GM12878 (cell line): ENCODE measurements at places on chromosomes 3 and 15.

DNA sequence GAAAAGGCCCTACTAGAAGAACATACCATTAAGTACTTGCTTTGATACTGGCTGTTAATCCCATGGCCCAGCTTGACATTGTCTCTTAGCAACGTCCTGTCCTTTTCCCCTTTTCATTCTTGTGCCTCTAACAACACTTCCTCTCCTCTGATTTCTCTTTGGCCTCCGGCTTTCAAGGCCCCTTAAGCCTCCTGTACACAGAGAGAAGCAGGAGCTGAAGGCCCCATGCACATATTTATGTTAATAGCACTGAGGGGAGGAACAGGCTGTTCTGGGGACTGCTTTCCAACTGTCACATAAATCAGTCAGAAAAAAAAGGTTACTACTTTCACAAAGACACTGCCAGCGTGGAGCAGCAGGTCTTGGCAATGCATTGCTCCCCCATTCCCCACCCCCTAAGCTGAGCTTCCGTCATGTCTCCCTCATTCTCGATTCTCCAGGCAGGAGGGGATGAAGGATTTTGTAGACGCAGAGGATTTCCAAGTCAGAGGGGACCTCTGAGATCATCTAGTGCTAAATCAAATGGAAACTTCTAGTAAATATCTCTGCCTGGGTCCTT lies 257.4 kb upstream of the ADAMTS9 start:
- no peak for DNase-seq

DNA sequence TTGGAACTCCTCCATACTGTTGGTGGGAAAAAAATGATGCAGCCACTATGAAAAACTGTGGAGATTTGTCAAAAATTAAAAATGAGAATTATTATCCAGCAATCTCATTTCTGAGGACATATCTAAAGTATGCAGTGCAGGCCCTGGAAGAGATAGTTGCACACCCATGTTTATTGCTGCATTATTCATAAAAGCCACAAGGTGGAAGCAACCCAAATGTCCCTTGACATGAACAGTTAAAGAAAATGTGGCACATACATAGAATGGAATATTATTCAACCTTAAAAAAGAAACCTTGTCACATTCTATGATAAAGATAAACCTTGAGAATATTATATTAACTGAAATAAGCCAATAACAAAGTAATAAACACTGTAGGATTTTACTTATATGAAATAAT lies 80.9 kb upstream of the ARHGEF26 start:
- DNase-seq: no peak

DNA sequence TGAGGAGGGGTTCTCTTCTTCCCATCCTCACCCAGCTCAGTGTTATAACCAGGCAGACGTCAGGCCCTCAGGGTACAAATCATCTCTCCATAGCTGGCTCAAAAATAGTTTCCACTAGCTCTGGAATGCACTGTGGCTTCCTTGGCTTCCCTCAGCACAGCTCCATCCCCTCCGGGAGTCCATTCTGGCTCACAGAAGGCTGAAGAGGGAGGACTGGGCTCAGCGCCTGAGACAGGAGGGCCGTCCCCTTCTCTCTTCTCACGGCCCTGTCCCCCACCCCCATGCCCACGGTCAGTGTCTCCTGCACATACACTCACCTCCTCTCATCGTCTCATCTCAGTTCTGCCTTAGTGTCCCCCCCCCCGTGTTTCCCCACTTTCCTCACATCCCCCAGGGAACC lies 50.1 kb downstream of the UMPS start:
- no peak for DNase-seq

- DNase-seq: no peak
Measured at GRCh38 chr15:90915808-90916440, 12.8 kb downstream of the MAN2A2 start.

GRCh38 chr3:56702490-56703315 lies 19.6 kb upstream of the TASOR start:
- no peak for DNase-seq

DNA sequence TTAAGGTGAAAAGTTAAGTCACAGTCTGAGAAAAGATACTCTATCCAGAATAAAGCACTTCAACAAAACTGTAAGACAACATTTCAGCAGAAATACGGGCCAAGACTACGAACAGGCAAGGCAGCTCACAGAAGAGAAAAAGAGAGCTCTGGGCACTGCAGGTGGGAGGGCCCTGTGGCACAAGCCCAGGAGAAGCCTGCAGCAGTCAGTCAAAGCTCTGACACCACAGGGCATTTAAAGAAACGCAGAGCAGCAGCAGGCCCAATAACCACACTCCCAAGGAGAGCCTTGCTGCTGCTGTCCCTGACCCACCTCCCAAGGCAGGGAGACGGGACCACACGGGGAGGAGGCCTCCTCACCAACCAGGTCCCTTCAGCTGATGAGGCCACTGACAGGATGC lies 19.2 kb downstream of the CHSY1 start:
- no peak for DNase-seq

- DNase-seq: no peak
Measured at GRCh38 chr15:46460431-46461094, 825.7 kb downstream of the SQOR start.

GRCh38 chr3:16937326-16937845 lies 52.6 kb downstream of the PLCL2 start:
- DNase-seq: no peak

GRCh38 chr3:184336547-184337398 lies 627 bp upstream of the FAM131A start:
- DNase-seq: no peak

DNA sequence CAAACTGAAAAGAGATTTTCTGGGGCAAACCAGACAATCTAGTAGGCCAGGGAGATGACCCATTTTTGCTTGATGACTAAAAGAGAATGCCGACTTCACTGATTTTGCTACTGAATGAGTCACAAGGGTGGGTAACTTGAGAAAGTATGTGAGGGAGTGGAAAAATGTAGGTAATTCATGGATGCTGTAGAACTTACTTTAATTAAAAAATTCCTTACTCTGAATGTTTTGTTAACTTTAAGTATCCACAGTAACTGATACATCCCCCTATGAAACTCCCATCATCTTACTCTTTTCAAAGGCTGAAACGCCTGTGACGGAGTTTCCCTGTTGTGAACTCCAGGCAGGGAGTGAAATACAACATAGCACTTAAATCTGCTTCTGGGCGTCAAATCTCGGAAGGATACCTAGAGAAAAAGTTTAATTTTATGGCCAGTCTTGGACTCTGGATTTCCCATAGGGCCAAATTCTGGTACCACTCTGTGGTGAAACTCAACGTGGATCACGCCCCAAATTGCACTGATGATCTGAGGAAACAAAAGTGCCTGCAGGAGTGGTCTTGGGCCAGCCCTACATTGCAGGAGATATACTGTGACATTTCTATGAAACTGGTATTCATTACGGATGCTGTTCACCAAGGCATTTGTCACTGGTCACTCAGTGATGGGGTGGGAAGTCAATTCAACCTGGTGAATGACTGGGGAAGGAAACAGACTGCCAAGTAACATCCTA lies 24.0 kb downstream of the GOLIM4 start:
- DNase-seq: no peak

- no peak for DNase-seq
Measured at GRCh38 chr3:128999102-128999501, 2.0 kb upstream of the EFCC1 start.

DNA sequence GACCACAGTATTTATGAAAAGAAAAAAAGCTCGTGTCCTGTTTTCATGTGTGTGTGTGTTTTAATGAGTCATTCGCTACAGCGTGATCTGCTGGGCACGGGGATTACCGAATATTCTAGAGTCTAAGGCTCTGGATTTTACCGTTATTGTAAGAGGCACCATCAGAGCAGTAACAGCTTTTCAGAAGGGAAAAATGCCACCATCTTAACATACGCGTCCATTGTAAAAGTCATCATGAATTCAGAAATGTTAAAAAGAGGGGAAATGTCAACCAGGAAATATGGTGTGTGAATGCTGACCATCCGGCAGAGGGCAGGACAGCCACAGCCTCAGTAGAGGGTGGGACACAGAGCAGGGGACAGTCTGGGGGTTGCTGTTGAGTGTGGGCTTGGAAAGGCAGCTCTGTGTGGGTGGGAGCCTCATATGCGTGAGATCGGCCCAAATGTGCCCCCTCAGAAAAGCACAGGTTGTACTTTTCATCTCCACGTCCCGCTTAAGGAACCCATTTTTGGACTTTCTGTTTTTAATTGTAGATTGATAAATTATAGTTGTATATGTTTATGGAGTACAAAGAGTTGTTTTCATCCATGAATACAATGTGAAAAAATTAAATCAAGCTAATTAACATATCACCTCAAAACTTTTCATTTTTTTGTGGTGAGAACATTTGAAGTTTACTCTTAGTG lies 69.6 kb downstream of the ASB7 start:
- DNase-seq: no peak

DNA sequence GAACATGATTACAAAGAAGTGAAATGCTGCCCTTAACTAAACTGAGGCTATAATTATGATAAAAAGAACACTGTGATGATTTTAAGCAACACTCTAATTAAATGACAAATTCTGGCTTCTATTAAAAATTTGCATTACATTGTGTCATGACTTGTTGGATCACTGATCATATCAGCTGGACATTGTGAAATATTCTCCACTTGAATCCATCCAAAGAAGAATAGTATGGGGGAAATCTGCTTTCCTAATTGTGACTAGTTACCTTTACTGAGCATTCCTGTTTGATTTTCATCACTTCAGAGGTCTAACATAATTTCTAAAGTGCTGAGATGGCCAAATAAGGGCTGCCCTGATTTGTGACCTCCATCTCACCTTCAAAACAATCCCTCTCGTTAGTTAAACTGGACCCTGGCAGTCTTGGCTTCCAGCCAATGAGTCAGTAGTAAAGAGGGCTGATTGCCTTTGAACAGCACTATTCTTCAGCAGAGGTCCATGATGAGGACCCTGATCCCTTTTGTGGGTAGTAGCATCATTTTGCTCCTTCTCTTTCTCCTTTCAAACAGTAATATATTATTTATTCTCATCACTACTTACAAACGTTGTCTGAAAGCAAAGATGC lies 53.5 kb upstream of the LEKR1 start:
- no peak for DNase-seq

DNA sequence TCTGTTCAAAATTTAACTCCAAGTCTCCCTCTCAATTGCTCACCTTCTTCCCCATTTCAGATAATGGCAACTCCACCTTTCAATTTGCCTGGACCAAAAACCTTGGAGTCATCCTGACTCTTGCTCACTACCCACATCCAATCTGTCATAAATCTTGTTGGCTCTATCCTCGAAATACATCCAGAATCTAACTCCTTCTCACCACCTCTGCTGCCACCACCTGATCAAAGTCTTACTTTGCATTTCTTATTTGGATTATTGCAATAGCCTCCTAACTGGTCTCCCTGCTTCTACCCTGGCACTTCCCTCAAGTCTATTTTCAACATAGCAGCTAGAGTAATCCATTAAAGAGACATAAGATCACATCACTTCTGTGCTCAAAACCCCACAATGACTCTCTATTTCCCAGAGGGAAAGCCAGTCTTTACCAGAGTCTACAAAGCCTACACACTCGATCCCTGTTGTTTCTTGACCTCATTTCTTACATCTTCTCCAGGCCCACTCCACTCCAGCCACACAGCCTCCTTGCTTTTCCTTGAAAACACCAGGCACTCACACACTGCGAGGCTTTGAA lies 86.6 kb downstream of the GPR156 start:
- no peak for DNase-seq

DNA sequence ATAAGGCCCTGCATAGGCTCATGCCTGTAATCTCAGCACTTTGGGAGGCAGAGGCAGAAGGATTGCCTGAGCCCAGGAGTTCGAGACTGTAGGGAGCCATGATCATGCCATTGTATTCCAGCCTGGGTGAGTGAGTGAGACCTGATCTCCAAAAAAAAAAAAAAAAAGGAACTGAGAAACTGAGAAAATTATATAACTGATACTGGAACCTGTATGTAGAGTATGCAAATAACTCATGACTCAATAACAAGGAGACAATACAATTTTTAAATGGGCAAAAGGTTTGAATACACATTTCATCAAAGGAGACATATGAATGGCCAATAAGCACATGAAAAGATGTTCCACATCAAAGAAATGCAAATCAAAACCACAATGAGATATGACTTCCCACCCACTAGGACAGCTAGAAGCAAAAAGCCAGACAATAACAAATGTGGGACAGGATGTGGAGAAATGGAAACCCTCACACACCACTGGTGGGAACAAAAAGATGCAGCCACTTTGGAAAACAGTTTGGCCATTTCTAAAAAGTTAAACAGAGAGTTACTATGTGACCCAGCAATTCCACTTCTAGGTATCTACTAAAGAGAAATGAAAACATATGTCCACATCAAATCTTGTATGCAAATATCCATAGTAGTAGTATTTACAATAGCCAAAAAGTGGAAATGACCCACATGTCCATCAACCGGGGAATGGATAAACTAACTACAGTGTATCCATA lies 70.7 kb downstream of the IQSEC1 start:
- peak; percentile 89 for DNase-seq

GRCh38 chr15:26887926-26888666 lies 21.2 kb downstream of the GABRA5 start:
- no peak for DNase-seq

DNA sequence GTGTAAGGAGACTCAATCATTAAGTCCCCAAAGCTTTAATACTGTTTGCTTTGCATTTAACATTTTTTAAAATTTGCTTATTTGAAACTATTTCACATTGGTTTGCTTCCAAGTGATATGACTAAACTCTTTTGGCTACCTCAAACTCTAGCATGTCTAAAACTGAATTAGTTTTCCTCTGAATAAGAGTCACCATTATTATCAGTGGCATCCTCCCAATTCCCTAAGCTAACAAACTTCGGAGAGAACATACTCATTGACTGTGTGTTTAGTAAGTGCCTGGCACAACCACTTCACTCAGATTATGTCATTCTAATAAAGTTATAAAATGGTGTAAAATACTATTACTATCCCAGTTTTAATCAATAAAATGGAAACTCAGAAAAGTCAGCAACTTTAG lies 21.9 kb downstream of the ATOSA start:
- DNase-seq: no peak

DNA sequence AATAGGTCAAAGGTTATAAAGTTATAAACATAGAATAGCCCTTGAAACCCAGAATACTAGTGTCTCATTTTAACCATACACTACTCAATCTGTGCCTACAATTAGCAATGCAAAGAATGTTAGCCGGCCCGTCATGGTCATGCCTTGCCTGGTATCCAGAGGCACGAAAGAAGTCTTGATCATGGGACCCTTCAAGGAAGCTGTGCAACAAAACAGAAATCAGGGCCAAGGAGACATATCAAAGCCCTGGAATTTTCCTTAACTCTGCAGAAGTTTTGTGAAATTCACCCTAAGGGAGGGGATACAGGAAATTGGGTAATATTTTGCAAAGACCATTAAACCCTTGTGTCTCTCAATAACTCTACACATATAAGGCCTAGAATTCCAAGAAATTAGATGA lies 482.4 kb downstream of the ROBO1 start:
- DNase-seq: no peak

- no peak for DNase-seq
Measured at GRCh38 chr15:77702211-77702957, 69.7 kb upstream of the LINGO1 start.
